Neural crest cell (in vitro differentiated cells): ENCODE measurements at places on chromosomes 3 and 15. TPM values are rescaled to one million over a fixed set of nuclear protein-coding genes. Genes with fewer than 3 reads are reported as not detected.

Gene CLPX
- 42.0 and 42.2 TPM in 2 replicates for total RNA-seq

Gene XCR1
- total RNA-seq: not detected in 2 replicates

Gene THPO
- 0.55 and 0.98 TPM in 2 replicates for total RNA-seq

Gene CFAP92
- 8.7 and 8.8 TPM in 2 replicates for total RNA-seq

DNA sequence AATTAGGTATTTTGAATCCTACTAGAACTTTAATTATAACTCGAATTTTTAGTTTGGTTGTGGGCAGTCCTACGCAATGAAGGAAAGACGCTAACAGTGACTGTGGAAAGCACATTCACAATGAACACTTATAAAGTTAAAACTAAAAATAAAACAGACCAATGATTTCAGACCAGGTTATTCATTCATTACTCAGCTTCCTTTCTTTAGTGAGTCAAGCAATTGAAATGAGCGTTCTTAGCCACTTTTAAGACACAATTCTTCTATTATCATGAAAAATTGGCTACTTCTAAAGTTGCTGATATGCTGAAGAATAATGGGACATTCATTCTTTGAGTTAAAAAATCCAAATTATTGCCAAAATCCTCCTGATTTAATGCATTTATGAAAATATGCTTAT is 66.0 kb upstream of the CMSS1 start:
- no peak for DNase-seq

GRCh38 chr3:43028678-43029490 is 49.8 kb downstream of the GASK1A start:
- no peak for DNase-seq

GRCh38 chr3:58478781-58479180 is 13.1 kb upstream of the KCTD6 start:
- DNase-seq: no peak
